Keratinocyte (primary cell): ENCODE measurements at places on chromosomes 5 and 9. TPM values are rescaled to one million over a fixed set of nuclear protein-coding genes. Genes with fewer than 3 reads are reported as not detected.
A peak's percentile ranks its signal among the peaks of the same experiment; 100 is the strongest.

GRCh38 chr5:42643360-42643759 lies 113.3 kb upstream of the CCDC152 start:
- H3K36me3 ChIP-seq = no peaks in the 10 kb centered on the region
- H3K27ac ChIP-seq = no peak overlapping the region
- no peak for DNase-seq
- peaks cover 20% of the 10 kb centered on the region for H3K4me1 ChIP-seq

DNA sequence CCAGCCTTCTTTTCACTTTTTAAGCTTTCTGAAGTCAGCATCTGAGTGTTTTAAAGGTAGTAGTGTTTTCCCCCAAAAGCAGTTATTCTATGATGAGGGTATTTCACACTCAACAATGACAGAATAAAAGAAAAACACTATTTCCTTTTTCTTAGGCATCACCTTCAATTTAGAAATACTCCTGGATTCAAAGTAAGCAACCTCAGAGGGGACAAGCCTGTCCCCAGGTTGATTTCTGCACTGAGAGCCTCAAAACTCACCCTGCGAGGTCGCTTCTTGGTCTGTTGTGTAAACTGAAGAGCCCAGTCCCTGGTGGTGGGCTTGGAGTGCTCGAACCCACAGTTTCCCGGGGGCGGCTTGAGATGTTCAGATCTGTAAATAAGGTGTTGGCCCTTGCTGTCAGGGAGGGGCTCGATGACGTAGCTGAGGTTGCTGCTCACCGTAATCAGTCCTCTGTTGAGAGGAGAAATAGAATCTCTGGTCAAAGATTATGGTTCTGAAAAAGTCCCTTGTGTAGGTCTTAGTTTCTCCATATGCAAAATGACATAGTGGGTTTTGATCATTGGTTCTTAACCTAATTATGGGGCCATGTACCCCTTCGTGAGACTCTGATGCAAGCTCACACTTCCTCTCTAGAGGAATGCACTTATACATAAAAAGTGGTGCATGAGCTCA lies 55.9 kb downstream of the ADAM19 start:
- H3K36me3 ChIP-seq = no peaks in the 10 kb centered on the region
- H3K4me3 ChIP-seq = no peak overlapping the region
- no peak for DNase-seq
- H3K4me1 ChIP-seq = peaks cover 11% of the 10 kb centered on the region
- no peak overlapping the region for H3K27ac ChIP-seq

DNA sequence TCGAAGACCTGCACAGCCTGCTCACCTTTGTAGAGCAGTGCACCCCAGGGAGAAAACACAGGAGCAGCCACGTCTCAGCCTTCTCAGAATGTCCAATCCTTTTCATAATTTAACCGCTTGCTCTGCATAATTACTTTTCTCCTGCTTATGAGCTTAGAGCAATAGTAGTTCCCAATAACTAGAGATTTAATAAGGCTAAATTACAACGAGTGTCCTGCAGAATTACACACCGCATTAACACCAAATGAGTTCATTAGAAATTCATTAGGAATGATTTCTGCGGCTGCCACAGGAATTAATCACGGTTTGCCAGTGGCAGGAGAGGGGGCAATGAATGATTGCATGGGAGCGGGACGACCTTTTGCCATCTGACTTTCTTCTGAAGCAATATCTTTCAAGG lies 18.7 kb upstream of the FABP6 start:
- no peak overlapping the region for H3K27ac ChIP-seq
- H3K27me3 ChIP-seq = no peaks in the 10 kb centered on the region
- no peak for DNase-seq
- H3K4me1 ChIP-seq = peaks cover 5% of the 10 kb centered on the region

DNA sequence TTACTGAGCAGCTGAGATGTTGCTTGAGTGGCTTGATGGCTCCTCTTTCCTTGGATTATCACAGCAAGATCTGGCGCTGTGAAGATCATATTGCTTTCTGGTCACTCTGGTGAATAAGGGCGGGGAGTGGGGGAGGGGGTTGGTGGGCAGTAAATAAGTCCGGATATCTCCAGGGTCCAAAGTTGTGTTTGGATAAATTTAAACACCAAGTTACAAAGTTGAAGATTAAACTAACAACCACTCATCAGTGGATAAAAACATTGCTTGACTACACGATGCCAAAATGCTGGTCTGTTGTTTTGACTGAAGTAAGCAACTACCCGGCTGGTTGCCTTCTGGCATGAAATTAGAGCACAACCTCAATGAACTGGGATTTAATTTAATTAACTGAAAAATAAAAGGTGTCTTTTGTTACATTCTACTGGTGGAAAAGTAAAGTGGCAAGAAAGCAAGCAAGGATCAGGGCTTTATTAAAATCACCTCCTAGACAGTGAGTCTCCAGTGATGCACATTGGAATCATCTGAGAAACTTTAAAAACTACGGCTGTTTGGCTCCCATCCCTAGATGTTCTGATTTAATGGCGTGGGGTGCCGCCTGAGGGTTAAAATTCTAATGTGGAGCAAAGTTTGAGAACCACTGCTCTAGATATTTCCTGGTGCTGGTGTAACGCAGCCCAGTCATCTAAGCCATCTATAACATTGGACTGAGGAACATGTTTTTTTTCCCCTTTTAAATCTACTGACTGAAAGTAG lies 86.7 kb upstream of the AGXT2 start:
- no peak overlapping the region for H3K4me3 ChIP-seq
- H3K36me3 ChIP-seq = no peaks in the 10 kb centered on the region
- H3K27me3 ChIP-seq = no peaks in the 10 kb centered on the region
- no peak overlapping the region for H3K27ac ChIP-seq
- peaks cover 9% of the 10 kb centered on the region for H3K4me1 ChIP-seq

DNA sequence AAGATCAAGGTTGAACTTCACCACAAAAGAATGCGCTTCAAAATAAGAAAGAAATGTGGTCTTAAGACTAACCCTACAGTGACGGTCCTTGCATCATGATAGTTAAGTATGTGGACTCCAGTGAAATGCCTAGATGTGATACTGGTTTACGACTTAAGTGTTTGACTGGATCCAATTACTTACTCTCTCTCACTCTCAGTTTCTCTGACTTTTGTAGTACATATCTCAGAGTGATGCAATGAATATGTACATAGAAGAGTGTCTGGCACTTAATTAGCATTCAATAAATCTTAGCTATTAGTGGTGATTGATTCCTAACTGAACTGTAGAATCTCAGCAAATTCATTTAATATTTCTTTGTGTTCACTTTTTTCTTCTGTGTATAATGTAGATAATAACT lies 411.7 kb upstream of the ITGA1 start:
- H3K4me1 ChIP-seq = no peaks in the 10 kb centered on the region
- no peak for DNase-seq

GRCh38 chr9:93217706-93218105 lies 33.8 kb downstream of the WNK2 start:
- H3K36me3 ChIP-seq = no peaks in the 10 kb centered on the region
- no peaks in the 10 kb centered on the region for H3K4me1 ChIP-seq
- H3K27me3 ChIP-seq = peaks cover 4% of the 10 kb centered on the region
- H3K27ac ChIP-seq = no peak overlapping the region
- H3K4me3 ChIP-seq = no peak overlapping the region

- peaks cover 9% of the 10 kb centered on the region for H3K4me1 ChIP-seq
- H3K27me3 ChIP-seq = peaks cover 28% of the 10 kb centered on the region
- no peak overlapping the region for H3K4me3 ChIP-seq
- DNase-seq = no peak
- H3K27ac ChIP-seq = no peak overlapping the region
Observed at GRCh38 chr9:113352411-113352810, 3.1 kb downstream of the BSPRY start.

DNA sequence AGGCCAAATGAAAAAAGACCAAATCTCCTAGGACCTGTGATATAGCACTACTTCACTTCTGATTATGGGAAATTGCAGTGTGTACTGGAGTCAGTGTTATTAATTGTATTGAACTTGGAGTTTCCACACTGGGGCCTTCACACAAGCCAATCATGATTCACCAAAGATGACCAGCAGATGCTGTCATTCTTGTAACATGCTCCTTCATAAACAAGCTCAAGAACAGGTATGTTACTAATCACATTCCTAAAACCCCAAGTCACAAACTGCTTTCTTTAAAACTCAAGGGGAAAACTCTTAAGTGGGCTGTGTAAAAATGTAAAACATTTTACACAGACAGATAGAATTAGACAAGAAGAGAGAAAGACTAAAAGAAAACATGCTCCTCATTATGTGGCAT lies 5.6 kb downstream of the KLHL3 start:
- no peaks in the 10 kb centered on the region for H3K27me3 ChIP-seq
- no peaks in the 10 kb centered on the region for H3K36me3 ChIP-seq
- H3K4me3 ChIP-seq = no peak overlapping the region
- no peak for DNase-seq

DNA sequence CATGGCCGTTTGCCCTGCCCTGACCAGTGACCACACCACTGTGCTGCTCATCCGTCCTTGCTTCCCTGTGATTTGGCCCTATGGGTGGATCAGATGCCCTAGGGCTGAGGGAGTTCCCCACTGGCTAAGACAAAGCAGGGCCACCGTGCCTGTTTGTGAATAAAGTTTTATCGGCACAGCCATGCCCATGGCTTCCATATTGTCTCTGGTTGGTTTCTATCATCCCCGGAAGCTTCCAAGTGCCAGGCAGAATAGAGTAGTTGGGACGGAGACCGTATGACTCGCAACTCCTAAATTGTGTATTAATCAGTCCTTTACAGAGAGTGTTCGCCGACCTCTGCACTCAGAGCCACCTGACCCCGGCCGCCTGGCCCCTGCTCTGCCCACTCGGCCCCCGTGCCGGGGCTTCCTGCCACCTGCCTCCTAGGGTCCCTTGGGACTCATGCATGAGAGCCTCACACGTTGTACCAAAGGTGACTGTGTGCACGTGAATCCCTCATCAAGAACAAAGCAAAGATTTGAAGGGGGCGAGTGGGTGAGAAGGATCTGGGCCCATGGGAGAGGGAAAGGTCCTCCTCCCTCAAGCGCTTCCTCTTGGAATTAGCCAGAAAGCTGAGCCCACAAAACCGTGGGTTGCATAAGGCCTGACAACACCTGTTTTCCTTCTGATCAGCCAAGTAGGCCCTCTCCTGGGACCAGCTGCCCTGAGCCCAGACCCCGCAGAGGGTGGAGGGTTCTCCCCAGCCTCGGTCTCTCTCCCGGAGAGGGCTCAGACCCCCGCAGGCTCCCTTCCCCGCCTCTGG lies 11.7 kb upstream of the FCN2 start:
- H3K36me3 ChIP-seq = no peaks in the 10 kb centered on the region
- H3K27me3 ChIP-seq = no peaks in the 10 kb centered on the region
- no peak overlapping the region for H3K27ac ChIP-seq
- no peak overlapping the region for H3K4me3 ChIP-seq

DNA sequence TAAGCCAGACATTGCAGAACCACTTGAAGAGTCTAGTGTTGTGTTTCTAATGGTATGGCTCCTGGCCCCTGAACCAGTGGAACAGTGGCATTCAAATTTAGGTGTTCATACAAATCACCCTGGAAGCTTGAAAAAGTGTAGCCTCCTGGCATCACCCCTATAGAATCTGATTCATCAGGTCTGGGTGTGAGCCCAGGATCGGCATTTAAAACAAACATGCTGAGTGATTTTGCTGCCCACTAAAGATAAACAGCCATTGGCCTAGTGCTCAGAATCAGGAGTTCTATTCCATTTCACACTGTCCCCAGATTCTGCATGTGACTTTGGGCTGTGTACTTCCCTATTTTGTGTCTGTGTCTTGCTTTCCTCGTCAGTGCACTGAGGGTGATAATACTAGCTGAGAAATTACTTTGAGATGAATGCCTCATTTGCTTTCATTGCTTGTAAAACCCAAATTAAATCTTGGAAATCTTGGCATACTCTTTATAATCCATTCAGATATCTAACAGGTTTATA lies 241.5 kb upstream of the CLINT1 start:
- no peaks in the 10 kb centered on the region for H3K27me3 ChIP-seq
- H3K27ac ChIP-seq = no peak overlapping the region
- DNase-seq = no peak
- no peak overlapping the region for H3K4me3 ChIP-seq

DNA sequence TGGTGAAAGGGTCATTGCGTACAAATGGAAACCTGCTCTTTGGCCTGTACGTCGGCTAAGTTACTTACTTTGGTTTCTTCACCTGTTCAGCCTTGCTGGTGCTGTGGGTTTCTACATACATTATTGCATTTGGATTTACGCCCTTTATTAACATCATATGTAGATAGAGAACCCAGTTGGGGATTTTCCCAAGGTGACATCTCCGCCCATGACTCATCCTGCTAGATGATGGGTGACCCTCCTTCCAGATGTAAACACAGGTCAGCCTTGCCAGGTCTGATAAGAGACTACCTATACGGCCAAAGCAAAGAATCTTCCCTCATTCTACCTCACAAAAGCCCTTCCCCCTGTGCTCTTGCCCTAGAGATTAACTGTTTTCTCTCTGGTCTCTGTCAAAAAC lies 360.9 kb downstream of the KDM4C start:
- no peak overlapping the region for H3K4me3 ChIP-seq
- no peaks in the 10 kb centered on the region for H3K27me3 ChIP-seq
- peak overlapping the region; percentile 49 for H3K27ac ChIP-seq
- H3K4me1 ChIP-seq = peaks cover 9% of the 10 kb centered on the region
- no peaks in the 10 kb centered on the region for H3K36me3 ChIP-seq

DNA sequence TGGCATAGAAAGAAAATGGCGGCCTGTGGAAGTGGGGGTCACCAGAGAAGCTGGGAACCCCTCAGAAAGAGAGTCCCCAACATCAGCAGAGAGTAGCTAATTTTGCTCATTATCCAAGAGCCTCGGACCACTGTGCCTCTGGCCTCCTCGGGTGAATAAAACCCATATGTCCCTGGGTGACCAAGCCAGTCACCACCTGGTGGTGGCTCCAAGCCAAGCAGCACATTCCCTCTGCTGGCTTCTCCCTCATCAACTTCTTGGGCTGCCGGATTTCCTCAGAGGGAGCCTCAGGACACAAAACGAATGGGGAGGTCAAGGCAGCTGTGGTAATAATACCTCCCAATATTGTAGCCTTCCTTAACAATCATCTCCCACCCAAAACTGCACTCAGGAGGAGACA lies 242.5 kb downstream of the NFIB start:
- no peak overlapping the region for H3K27ac ChIP-seq
- DNase-seq = no peak
- no peaks in the 10 kb centered on the region for H3K27me3 ChIP-seq
- H3K4me1 ChIP-seq = peaks cover 11% of the 10 kb centered on the region

DNA sequence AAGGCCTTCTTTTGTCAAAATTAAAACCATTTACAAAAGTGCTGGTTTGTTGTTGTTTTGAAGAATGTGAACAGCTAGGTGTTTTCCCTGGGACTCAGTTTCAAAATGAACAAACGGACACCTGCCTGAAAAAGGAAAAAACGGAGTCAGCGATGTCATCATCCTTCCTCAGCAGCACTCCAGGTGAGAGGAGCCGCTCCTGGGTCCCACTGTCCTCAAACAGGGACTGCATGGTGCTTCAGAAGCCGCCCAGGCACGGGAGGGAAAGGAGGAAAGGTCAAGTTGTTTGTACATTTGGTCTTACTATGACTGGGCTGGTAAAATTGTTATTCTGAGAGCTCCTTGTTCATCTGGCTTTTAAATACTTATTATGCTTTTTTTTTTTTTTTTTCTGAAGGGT lies 69.0 kb upstream of the ZSWIM6 start:
- no peaks in the 10 kb centered on the region for H3K27me3 ChIP-seq
- DNase-seq = no peak
- H3K4me1 ChIP-seq = no peaks in the 10 kb centered on the region
- H3K4me3 ChIP-seq = no peak overlapping the region

- DNase-seq = no peak
- no peaks in the 10 kb centered on the region for H3K36me3 ChIP-seq
- no peak overlapping the region for H3K4me3 ChIP-seq
- H3K27me3 ChIP-seq = no peaks in the 10 kb centered on the region
- H3K27ac ChIP-seq = no peak overlapping the region
- H3K4me1 ChIP-seq = no peaks in the 10 kb centered on the region
Observed at GRCh38 chr5:120164986-120165385, 299.1 kb upstream of the PRR16 start.

SNCAIP gene
- polyA plus RNA-seq = not detected in 3 replicates

NOL8 gene
- polyA plus RNA-seq = 18.8 to 28.9 TPM (median 20.2 TPM) in 3 replicates

NEUROG1 gene
- not detected in 3 replicates for polyA plus RNA-seq

ECSCR gene
- polyA plus RNA-seq = not detected in 3 replicates

PCDHB4 gene
- polyA plus RNA-seq = 0.04 to 0.05 TPM in 2 of 3 replicates, not detected in the other

HAVCR1 gene
- polyA plus RNA-seq = not detected in 3 replicates

MLANA gene
- polyA plus RNA-seq = not detected in 3 replicates
